ENCODE measurements at places on chromosomes 1 and 21.
A peak's percentile ranks its signal among the peaks of the same experiment; 100 is the strongest.

DNA sequence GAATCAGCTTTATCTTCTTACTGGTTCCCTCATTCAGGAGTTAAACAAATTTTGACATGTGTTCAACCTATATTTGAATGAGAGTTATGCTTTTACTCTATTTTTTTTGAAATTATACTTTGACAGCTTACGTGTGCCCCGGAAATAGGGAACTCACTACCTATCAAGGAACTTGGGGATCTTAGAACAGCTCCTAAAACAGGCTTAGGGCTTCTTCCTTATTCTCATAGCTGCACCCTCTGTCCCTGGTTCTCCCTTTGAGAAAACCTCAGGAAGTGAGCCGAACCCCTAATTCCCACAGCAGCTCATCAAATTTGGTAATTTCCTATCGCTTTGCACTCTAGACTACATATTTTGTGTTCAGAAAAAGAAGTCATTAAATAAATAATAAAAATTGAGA lies 81.2 kb upstream of the RUNX3 start:
- DNase-seq, result no peak

- no peak for DNase-seq
Measured at GRCh38 chr21:15826147-15826780, 96.5 kb downstream of the USP25 start.

- no peak for DNase-seq
Measured at GRCh38 chr21:20443558-20444155, 554.6 kb upstream of the NCAM2 start.

DNA sequence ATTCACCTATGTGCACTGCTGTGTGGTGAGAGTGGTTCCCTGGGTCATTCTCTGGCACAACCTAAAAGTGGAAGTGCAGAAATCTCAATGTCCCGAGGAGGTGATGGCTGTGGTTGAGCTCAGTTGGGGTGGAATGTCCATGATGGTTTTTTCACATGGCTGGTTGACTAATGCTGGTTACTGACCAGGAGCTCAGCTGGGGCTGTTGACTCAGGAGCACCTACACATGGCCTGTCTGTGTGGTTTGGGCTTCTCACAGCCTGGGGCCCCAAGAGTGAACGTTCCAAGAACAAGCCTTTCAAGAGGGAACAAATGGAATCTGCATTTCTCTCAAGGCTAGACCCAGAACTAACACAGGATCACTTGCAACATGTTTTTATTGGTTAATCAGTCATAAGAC lies 6.4 kb upstream of the KANK4 start:
- DNase-seq, result no peak

DNA sequence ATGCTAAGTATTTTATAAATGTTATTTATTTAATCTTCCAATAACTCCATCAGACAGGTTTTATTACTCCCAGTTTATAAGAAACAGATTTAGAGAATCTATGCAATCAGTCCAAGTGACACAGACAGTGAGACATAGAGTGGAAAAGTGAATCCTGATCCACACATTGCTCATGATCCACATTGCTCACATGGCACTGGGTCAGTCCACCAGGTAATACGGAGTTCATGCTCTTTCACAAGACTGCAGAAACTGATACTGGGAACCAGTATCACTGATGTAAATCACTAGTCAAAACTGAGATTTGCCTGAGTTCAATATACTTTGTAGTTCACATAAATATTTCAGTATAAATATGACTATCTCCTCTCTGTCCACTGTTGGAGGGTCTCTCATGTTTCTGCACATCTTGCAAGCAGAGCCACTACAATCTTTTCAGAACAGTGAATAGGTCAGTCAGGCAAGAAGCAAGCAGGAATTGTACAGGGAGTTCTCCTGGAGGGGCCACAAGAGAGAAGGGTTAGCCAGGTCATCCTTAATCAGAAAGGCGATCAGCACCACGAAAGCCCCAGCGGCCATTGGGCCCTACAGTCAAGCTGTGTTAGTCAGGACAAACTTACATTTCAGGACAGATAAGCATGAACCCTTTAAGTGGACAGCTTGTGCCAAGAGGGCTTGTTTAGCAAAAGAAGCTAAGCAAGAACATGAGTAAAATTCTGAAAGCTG lies 275.4 kb upstream of the NR5A2 start:
- no peak for DNase-seq

DNA sequence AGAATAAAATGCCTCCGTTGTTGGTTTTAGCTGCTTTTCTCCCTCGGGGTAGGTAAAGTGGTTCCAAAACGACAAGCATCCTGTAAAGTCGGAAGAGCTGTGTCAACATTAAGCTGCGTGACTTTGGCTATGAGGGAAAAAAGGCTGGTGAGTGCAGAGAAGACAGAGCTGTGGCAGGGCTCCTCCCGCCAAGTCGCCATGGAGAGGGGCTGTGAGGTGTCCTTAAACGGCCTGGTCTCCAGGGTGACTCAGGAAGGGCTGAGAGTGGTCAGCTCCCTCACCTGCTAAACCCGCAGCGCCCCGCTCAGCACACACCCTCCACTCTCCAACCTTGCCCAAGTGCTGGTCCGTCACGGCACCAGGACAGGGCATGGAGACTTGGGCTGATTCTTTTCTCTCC lies 91.6 kb upstream of the SAMD11 start:
- DNase-seq, result no peak

GRCh38 chr1:81237473-81238089 lies 563.2 kb upstream of the ADGRL2 start:
- no peak for DNase-seq

DNA sequence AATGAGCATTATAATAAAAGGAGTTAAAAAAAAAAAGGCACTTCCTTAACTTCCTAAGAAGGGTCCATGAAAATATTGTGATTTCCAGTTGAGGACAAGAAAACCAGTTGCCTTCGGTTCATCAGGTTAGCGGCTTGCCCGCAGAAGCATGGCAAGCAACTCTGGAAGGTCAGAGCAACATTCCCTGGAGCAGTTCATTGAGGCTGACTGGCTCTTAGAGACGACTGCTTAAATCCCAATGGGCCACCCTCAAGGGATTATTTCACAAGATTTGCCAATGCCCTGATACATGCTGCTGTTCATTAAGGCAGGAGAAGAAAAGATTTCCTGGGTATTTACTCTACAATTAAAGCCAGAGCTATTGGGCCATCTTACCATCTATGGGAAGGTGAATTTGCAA lies 29.0 kb upstream of the CASQ2 start:
- DNase-seq, result no peak

DNA sequence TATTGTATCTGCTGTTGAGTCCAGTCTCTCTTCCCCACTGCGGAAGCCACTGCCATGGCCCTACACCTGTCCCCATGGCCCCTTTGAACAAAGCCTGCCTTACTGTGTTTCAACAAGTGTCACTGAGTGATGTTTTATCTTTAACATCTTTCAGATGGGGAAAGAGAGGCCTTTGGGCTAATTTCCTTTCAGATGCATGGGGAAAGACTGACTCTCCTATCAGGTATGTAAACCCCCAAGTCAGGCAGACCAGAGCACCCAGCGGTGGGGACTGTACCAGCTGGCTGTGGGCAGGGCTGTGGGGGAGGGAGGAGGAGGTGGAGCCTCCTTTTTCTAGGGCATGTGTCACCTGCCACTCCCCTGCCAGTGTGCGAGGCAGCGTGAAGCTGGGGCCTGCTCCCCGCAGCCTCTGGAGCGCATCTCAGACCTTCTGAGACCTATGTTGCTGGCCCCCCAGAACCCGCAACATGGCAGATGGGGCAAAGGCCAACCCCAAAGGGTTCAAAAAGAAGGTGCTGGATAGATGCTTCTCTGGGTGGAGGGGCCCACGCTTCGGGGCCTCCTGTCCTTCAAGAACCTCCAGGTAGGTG lies at the start of gene PLA2G2F:
Gene PLA2G2F, plus strand, starts transcription at position 363 of the 590 bp plus-strand sequence. Its CDS starts 105 bp downstream, at position 468.
- DNase-seq, result no peak

- DNase-seq, result no peak
Measured at GRCh38 chr1:117815926-117816325, 113.5 kb downstream of the GDAP2 start.

DNA sequence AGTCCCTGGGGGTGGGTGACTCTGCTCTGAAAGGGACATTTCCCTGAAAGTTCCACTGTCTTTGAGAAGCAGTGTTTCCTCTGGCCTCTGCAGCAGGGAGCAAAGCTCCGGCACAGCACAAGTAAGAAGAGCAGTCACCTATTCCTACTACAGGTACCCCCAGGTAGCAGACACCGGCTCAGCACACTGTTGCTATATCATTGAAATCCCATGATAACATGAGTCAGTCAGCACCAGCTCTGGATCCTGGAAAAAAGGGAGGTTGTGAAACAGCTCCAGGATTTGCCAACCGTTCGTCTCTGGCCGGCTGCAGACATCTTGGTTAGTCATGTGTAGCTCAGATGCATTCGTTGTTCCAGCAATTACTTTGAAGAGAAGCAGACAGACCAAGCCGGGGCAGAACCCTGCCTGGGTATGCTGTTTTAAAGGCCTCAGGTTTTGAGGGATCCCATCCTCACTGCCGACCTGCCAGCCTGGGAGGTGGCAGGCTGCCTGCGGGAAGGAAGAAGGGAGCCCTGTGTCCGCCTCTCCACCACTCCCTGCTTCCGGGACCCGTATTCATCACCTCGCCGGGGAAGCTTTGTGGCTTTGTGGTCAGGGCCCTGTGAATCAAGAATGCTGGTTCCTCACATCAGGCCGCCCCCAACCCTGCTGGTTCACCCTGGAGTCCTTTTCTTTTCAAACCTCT lies 139.2 kb downstream of the CLIC6 start:
- DNase-seq, result peak; percentile 50

DNA sequence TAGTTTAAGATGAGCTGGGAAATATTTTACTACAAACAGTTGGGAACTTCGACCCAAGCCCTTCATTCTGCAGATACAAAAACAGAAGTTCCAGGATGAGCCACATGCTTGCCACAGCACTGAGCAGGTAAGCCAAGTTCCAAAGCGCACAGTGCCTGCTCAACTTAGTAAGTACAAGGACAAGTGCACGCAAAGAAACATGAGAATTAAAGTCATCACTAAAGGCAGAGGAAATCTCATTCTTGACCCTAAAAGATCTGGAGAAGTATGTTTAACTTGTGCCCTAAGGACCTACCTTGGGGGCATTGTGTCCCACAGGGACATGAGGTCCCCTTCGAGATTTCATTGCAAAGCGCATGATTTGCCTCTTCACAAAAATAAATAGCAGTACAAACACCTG lies 1.2 kb upstream of the UBAP2L start:
- DNase-seq, result no peak

GRCh38 chr1:17636612-17637011 lies 97.1 kb downstream of the ARHGEF10L start:
- DNase-seq, result no peak

GRCh38 chr1:150836129-150836773 lies 28.2 kb upstream of the CTSK start:
- no peak for DNase-seq

DNA sequence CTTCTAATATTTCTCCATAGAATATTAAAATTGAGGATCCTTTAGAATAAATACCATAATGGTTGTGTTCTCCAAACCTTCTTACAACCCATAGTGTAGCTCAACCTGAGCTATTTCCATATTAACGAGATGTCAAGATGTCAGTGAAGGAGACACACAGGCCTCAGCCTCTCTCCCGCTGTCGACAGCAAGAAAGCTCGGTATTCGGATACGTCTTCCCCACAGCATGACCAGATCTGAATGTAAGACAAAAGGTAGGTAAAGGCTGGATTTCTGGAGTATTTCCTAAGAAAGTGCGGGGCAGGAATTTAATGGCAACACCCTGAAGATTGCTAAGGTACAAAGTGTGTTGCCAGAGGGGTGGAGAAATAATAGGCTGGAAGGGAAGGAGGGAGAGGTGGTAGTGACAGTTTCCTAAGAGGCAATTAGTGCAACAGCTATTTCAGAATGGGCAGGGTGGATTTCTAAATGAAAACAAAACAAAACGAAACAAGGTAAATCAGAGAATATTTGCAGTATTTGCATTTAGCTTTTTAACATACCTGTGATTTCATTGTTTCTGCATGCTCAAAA lies 1.7 kb downstream of the ADSS2 start:
- DNase-seq, result no peak

- no peak for DNase-seq
Measured at GRCh38 chr21:14900611-14901010, 164.2 kb downstream of the NRIP1 start.

DNA sequence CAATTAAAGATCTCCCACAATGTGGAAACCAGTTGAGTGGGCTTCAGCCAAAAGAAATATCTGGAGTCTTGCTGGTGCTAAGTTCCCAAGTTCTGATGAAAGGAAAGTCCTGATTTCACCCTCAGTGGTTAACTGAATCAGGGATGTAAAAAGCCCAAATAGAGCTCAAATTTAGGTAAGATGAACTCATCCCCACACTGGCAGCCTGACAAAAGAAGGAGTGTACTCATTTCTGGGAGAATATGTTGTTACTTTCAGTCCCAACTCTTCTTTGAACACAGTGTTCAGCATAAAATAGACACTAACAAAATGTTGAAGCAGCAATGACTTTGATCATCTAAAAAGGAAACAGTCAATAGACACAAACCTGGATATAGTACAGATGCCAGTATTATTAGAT lies 91.7 kb downstream of the CHRM3 start:
- no peak for DNase-seq

GRCh38 chr1:38455829-38456530 lies 403.6 kb downstream of the RRAGC start:
- no peak for DNase-seq

DNA sequence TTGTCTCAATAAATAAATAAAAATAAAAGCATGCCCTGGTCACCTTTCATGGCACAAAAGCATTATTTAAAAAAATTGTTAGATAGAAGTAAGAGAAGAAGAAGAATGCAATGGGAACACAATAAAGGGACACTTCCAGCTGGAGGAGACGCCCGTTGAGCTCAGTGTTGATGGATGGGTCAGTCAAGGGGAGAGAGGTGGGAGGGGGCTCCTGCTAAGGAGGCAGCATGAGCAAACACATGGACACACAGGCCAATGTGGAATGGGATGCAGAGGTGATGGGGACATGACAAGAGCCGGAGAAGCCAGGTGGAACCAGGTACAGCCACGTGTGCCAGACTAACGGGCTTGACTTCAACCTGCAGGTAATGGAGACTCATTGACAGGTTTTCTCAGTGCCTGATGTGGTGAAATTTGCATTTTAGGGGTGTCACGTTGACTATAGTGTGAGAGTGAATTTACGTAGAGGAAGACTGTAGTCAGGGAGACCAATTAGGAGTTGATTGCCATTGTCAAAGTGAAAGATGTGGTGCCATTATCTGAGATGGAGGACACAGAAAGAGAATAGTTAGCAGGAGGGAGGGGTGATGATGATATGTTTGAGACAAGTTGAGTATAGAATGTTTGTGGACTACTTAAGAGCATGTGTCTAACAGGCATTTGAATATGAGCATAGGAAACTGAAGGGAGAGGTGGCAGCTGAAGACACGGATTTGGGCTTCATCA lies 48.7 kb upstream of the ATP2B4 start:
- no peak for DNase-seq
